ENCODE measurements at places on chromosomes 2 and 18.

DNA sequence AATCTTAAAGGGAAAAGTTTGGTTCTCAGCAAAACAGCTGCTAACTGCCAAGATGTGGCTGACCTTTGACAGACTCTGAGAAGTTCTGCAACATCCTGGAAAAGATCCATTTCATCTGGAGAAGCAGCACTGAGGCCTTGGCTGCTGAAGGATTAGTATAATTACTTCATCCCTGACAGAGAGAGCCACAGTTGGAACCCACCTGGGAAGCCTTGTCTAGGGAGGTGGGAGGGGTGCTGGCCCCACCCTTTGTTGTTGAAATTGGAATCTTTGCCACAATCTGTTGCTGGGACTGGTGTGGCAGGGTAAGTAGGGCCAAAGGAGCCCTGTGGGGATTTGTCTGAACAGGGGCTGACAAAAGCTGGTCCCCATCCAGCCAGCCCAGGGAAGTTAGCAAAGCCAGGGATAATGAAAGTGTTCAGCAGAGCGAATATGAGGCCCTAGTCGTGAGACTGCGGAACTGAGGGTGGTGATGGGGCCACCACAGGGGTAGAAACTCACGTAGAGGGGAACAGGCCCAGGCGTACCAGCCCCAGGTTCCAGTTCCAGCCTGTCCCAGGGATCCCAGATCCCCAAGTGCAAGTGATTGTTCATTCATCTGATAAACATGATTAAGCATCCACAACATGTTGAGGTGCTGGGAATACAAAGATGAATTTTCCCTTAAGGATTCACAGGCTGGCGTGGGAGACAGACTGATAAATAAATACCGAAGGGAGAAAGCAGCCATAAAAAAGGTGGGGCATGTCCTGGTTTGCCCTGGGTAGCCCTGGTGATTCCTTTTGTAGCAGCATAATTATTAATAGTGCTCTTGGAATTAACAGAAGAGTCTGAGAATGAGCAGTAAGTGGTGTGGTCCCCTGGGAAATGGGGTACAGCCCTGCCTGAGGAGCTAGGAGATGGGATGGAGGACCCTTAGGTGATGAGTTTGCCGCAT, 60.0 kb downstream of the MYO1B start:
- no peak for DNase-seq

- no peak for DNase-seq
Measured at GRCh38 chr18:44290366-44290977, 390.2 kb upstream of the SETBP1 start.

- no peak for DNase-seq
Measured at GRCh38 chr2:144414324-144414845, 105.5 kb downstream of the ZEB2 start.

DNA sequence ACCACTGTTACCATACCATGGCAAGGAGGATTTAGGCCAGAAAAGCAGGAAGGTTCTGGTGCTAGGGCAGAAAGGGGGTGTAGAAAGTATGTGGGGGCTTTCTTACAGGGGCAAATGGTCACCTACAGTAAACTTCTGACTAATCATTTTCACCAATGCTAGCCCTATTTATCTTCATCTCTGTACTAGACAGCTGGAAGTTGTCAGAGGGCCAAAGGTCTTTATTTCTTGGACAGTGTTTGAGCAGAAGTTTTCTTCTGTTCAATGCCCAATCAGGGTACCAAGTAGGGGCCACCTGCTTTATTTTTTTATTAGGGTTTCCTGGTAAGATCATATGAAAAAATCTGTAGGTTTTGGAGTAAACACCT, 37.6 kb downstream of the MAP4K4 start:
- DNase-seq, result no peak

- DNase-seq, result no peak
Measured at GRCh38 chr18:56511996-56512395, 126.4 kb downstream of the TXNL1 start.
